NCI-H1417 treated with DMSO at 0.1 percent for 48 hours (cell line): ENCODE measurements at places on chromosomes 16 and 17.

DNA sequence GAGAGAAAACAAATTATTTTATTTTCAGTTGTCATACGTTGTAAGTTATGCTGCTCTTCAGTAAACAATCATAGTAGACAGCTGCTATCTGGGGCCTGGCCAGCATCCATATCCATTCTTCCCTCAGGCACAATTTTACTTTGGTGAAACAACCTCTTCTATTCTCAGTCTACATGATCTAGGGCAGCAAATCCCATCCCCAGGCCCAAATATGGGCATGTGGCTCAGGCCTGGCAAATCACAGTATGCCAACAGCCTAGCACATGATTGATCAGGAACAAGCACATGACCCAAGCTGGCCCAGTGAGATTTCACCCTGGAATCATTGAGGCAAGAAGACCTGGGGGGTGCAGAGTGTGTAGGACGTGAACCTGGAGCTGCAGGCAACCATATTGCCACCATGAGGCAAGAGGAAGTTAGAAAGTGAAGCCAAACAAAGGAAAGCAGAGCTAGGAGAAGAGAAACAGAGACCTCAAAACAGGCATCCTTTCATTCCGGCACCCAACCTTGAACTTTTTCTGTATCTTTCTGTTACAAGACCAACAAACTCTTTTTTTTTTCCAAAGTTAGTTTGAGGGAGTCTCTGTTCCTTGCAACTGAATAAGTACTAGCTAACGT, 10.3 kb upstream of the ABCC12 start:
- no peak for DNase-seq

GRCh38 chr16:49608779-49609178, 235.2 kb downstream of the C16orf78 start:
- no peak for DNase-seq

DNA sequence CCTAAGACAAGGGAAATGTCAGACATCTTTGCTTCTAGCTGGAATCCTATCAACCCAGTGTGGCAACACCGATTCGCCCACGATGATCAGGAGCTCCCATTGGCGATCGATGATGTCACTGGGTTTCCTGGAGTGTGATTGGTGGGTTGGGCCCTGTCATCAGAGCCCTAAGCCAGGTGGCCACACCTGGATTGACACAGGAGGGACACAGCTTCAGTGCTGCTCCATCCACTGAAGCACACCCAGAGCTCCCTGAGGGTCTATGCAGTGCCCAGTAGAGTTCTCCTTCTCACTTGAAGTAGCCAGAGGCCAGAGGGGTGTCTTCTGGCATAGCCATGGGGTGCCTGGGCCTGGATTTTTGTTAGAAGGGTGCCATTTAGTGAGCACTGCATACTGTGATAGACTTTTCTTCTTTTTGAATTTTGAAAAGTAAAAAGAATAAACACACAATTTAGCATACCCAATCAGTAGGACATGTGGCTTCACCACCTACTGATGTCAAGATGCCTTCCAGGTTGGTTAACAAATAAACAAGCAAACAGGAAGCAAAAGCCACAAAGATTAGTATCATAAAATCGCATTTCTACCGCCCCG, 77.6 kb downstream of the CMIP start:
- no peak for DNase-seq

GRCh38 chr17:30964876-30965275, 6.0 kb upstream of the RNF135 start:
- no peak for DNase-seq

DNA sequence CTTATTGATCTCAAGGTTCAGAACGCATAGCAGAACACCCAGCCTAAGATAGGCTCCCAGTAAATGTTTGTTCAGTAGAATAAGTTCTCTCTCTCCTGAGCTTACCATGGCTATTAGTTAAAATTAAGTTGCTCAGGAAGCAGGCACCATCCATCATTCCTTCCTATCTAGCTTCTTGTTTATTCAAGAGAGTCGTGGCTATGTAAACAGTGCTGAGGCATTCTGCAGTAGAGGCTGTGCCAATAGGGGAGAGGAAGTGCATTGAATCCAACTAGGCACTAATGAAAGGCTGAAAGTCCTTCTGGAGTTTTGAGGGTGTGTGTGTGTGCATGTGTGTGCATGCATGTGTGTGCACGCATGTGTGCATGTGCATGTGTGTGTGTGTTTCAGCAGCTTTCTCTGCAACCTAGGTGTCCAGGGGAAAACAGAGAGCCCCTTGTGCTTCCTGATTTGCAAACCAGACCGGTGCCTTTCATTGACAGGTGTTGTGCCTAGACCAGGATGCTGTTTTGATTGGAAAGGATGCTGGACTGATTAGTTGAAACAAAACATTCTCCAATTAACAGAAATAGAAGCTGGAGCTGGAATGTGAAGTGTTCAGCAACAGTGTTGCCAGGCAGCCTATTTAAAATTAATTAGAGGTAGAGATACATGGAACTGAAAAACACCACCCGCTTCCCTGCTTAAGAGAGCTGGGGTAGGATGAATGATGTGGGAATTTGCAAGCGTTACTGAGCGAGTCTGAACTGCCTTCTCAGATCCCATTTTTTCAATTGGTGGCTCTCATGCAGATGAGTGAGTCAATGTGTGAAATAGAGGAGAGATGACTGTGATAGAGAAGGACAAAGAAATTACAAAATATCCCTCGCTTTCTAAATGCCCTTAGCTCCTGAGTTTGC, 103.3 kb upstream of the CLEC3A start:
- peak; percentile 48 for DNase-seq
